ENCODE measurements at places on chromosomes 11 and 22.

- DNase-seq, result peak; percentile 67
These were observed 3.5 kb downstream of the PHLDB1 start for GRCh38 chr11:118610773-118611432.

DNA sequence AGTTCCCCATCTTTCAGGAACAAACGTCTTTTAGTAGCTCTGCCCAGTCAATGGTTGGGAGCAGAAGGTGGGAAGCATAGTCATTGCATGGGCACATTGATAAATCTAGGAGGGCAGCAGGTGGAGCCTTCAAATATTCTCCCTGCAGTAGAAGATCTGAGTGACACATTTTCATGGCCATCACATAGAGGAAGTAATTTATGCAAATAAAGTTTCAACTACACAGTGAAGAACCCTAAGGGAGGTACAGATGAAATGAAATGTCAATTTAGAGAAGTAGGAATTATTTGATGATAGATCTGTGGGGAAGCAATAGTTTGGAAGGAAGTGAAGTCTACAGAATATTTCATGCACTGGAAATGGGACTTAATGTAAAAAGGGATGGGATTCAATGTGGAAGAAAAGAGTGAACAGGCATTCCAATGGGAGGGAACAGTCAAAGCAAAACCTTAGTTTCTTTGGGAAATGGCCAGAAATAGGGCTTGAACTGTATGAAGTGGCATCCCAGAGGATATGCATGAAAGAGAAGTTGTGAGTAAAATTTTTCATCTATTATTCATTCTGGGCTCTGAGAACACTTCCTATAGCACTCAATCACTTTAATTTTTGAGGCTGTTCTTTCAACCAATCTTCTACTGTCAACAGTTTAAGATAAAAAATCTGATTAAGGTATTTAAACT lies 256.2 kb upstream of the LUZP2 start:
- peak; percentile 35 for DNase-seq

GRCh38 chr11:69708736-69709401 lies 5.0 kb upstream of the FGF19 start:
- no peak for DNase-seq

- DNase-seq, result no peak
These were observed 8.2 kb upstream of the SYT8 start for GRCh38 chr11:1826552-1827094.

DNA sequence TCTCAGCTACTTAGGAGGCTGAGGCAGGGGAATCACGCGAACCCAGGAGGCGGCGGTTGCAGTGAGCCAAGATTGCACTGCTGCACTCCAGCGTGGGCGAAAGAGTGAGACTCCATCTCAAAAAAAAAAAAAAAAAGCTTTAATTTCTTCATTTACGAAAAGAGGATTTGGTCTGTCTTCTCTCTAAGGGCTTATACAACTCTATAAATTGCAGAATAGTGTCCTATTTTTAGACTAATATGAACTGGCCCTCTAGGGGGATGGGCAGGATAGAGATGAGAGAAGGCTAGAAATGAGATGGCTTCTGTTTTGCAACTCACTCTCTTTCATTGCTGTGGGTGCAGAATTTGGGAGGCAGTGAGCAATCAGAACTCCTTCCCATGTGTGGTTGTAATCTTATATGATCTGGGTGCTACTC lies 11.3 kb downstream of the MAML2 start:
- DNase-seq, result no peak

DNA sequence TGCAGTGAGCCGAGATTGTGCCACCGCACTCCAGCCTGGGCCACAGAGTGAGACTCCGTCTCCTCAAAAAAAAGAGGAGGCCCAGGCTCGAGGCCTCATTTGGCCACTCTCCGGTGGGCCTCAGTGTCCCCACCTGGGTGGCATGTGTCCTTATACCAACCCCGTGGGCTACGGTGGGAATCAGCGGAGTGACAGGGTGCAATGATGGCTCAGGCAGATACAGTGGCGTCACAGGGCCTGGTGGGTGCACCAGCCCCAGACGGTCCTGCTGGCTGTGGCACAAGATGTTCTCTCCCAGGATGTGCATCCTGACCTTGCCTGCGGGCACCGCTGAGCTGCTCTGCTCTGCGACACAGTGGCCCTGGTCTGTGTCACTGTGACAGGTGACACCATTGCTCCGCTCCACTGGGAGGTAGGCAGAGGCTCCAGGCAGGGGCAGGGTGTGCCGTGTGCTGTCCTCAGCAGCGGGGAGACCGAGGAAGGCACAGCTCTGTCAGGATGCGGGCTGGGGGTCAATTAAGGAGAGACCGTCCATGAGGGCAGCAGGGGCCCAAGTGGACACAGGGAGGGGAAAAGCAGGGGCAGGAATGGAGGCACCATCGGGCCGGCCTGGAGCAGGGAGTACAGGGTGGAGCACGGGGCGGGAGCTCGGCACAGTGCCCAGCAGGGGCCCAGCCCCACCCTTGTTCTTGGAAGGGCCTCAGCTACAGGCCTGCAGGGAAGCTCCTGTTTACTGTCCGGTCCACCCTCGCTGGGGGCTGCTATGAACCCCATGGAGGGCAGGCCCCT lies 21.7 kb upstream of the TH start:
- no peak for DNase-seq
